Activated CD4-positive, CD25-positive, alpha-beta regulatory T cell treated with anti-CD3 and anti-CD28 coated beads, Interleukin-2, amount 50 U/mL, for 16 hours (primary cell): ENCODE measurements at places on chromosomes 4 and X.

DNA sequence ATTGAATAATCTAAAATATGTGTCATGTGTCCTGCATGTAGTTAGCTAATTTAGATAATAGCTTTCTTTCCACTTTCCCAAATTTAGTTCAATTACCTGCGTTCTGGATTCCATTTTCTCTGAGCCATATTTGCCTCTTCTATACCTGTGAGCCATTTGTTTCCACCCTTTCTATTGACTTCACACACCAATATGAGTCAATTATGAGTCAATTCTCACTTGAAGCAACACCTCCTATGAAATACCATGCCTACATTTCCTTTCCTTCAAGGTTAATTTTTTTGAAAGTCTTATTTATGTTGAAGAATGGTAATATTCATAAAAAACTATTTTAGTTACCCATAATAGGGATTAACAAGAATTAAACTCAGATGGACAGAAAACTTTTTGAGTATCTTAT lies 25.8 kb downstream of the NPY2R start:
- no peak for DNase-seq

- no peak for DNase-seq
Measured at GRCh38 chrX:132004728-132005127, 18.4 kb upstream of the STK26 start.

- DNase-seq: no peak
Measured at GRCh38 chrX:35351212-35351611, 408.6 kb downstream of the FAM47B start.

GRCh38 chr4:159055833-159056232 lies 47.0 kb upstream of the RAPGEF2 start:
- no peak for DNase-seq

DNA sequence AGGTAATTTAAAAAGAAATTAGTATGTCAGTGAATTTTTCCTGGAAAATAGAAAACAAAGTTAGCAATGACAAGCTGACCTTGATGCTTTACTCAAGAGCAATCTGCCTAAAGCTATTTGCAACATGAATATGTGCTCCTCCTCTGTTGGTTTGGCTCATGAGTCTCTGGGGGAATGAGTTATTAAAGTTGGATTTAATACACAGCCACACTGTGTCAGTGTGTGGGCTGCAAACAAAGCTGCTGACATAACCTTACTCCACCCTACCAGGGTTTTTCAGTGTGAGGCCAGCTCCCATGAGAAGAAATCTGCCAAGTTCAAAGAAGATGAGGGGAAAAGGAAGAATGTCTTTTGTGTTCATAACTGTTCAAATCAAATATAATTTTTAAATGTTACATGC lies 280.5 kb downstream of the TLL1 start:
- no peak for DNase-seq

DNA sequence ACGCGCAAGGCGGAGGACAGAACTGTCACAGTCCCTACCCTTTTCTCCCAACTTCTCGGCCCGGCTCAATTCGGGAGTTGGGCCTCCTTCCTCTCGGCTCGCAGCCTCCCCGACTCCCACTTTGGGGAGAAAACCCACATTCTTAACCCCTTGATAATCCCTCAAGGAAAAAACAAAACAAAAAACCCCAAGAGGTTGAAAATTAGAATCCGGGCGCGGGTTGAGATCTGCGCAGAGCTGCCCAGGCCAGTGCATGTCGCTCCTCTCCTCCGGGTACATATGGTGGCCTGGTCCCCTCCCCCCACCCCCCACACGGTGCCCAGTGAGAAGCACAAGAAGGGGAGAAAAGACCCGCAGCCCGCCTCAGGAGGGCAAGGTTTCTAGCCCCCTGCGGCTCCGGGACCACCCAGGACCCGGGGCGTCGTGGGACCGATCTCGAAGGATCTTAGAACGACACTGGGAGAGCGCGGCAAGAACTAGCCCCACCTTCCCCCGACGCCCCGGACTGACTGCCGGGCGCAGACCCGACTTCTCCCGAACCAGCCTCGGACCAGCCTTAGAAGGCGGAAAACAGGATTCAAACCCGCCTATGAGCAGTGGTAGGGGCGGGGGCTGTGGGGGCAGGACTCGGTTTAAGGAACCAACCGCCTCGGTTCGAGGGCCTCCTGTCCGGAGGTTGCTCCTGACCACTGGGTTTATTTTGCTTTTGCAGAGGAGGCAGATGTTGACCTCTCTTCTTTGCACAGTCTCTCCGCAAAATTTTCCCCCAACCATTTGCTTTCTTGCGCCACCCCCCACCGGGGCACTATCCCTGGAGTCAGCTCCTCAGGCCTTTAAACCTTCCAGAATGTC lies 2.5 kb upstream of the PDGFRA start:
- no peak for DNase-seq

DNA sequence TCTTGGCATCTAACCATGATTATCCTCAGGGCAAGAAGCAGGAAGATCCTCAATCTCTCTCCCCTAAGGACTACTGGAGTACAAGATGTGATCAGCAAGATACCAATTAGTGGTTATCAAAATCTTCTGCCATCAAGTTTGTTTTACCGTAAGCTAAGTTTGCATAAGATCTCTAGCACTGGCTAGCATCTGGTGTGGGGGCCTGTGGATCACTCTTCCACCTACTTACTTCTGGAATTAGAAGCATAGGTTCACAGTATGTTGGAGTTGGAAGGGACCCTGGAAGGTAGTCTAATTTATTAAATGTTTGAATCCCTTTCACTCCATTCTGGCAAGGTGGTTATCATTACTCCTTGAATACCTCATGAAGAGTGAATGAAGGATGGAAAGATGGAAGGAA lies 93.3 kb upstream of the BANK1 start:
- DNase-seq: no peak

- no peak for DNase-seq
Measured at GRCh38 chrX:151870602-151871001, 42.1 kb upstream of the MAGEA4 start.

DNA sequence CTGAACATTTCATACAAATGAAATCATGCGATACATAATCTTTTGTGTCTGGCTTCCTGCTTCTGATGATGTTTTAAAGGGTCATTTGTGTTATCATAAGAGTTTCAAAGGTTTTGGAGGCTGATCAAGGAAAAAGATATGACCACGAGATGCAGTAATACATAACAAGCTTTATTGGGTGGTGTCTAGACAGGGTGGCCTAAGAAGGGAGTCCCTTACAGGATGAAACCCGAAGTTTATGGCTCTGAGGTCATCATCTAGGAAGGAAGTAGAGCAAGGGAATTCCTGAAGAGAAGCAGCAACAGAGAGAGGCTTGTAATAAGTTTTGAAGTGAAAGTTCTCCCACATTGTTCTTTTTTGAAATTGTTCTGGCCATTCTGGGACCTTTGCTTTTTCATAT lies 40.8 kb upstream of the SOD3 start:
- no peak for DNase-seq

- no peak for DNase-seq
Measured at GRCh38 chr4:187656959-187657358, 338.6 kb upstream of the ZFP42 start.

DNA sequence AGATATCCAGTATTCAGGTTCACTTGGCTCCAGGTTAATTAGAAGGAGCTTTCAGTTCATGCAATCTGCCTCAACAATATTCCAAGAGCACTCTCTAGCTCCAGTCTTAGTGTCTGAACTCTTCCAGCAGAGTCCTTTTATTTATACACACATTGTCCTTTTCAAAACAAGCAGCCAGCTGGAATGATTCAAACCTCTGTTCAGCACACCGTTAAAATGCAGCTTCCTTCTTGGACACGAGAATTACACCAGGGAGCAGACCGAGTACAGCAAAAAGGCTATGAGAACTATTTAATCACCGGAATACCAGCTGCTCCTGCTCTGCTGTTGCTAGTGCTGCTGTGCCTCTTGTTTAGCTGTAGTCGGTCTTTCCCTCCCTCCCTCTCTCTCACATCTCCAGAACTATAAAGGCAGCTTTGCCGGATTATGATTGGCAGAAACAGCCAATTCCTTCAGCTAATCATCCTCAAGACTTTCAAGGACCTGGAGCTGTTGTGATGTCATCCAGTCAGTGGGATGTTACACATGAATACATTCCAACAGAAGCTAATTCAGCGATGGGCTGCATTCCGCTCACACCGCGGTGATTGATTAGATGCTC lies at the start of gene NDST4:
Gene NDST4 (minus strand): TSS at position 115 of the 601 bp plus-strand sequence. CDS start 36,584 bp downstream, outside the sequence.
- DNase-seq: no peak

- DNase-seq: no peak
Measured at GRCh38 chr4:122514671-122515070, 58.1 kb upstream of the IL2 start.

- no peak for DNase-seq
Measured at GRCh38 chr4:76748649-76749048, 149.3 kb downstream of the SOWAHB start.

DNA sequence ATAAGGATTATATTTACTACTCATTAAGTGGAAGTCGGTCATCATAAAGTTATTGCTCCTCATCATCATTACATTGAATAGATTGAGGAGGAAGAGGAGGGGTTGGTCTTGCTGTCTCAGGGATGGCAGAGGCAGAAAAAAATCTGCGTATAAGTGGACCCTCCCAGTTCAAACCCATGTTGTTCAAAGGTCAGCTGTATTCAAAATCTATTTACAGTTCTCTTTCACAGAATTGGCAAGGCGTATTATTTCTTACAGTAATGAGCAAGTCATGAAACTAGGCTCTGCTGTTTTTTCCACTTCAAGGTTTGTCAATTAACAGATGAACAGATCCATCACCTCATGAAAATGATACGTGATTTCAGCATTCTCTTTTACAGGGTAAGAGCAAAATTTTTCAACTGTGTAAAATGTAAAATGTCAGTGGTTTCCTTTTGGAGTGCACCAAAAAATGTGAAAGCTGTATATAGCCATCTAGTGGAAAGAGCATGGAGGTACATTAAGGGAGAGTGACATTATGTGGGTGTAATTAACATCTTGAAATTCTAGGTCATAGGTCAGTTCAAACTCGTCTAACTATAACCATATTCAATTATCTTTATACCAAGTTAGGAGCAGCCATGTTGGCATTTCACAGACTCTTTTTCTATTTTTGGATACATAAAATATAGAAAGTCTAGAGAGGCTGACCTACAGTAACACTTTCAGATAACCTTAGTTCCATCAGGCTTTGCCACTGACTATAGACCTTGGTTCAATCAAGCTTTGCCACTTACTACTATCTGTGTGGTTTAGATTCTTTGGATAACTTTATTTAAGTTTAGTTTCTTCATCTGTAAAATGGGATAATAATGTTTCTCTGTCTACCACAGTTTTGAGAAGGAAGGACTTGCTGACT lies 30.1 kb downstream of the NEIL3 start:
- no peak for DNase-seq

DNA sequence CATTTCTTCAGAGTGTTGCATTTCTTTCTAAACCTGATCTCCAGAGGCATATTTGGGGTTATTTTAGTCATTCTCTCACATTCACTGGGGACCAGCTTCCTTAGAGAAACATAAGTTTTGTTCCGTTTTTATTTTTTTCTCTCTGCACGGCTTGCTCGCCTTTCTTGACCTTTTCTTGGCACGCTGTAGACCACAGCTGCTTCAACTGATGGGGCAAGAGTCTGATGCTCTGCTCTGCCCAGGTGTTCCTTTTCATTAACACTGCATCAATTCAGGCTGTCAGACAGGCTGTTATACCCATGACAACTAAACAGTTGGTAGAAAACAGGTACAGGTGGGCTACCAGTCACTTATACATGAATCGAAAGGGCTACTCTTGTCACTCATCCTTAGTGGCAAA lies 682.2 kb upstream of the DIAPH2 start:
- no peak for DNase-seq

- no peak for DNase-seq
Measured at GRCh38 chr4:148643851-148644250, 201.6 kb upstream of the NR3C2 start.

DNA sequence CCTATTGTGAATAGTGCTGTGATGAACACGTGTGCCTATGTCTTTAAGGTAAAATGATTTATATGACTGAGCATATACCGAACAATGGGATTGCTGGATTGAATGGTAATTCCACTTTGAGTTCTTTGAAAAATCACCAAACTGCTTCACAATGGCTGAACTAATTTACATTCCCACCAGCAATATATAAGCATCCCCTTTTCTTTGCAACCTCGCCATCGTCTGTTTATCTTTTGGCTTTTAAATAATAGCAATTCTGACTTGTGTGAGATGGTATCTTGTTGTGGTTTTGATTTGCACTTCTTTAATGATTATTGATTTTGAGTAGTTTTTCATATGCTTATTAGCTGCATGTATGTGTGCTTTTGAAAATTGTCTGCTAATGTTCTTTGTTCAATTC lies 31.8 kb upstream of the UGT2A1 start:
- no peak for DNase-seq

DNA sequence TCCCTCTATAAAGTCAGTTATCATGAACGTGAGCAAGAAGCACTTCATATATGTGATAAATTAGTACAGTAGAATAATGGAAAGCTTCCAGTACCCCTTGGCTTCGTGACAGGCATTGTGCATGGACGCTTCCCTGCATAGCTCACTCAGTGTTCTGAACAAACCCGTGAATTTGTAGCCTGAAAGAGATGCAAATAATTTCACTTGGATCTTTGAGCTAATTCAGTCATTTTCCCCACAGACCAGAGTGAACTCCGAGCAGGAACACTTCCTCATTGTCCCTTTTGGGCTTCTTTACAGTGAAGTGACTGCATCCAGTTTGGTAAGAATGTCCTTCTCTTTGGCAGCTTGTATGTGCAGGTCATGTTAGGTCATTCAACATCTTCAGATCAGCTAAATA lies 50.1 kb downstream of the ADD1 start:
- DNase-seq: no peak

DNA sequence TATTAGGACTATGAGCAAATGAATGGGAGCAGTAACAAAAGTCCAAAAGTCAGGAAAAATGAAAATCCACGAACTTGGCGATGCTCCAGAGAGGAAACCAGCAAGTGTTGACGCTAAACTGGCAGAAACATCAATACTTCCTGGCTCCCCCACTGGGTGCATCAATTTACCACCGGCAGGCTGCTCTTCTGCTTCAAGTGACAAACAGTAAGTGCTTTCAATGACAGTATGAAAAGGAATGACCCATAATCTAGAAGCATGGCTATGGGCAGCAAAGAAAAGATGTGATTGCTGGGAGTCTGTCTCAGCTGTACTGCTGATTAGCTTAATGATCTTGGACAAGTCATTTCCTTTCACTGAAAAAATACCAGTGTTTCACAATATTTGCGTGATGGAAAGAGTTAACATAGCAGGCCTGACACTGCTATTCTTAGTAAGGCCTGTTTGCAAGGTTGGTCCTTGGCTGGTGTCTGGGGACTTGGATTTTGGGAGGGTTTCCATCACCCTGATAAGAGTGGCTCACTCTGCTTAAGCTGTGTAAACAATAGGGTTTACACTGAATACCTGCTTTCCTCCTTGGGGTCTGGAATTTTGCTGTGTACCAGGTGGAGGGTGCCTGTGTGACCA lies 8.7 kb downstream of the ATP11C start:
- DNase-seq: no peak
